ENCODE measurements at places on chromosomes 11 and 22.

- DNase-seq = no peak
These were observed 18.3 kb downstream of the AMOTL1 start for GRCh38 chr11:94786264-94787126.

GRCh38 chr11:78684377-78684776, 109.7 kb upstream of the NARS2 start:
- DNase-seq = no peak

DNA sequence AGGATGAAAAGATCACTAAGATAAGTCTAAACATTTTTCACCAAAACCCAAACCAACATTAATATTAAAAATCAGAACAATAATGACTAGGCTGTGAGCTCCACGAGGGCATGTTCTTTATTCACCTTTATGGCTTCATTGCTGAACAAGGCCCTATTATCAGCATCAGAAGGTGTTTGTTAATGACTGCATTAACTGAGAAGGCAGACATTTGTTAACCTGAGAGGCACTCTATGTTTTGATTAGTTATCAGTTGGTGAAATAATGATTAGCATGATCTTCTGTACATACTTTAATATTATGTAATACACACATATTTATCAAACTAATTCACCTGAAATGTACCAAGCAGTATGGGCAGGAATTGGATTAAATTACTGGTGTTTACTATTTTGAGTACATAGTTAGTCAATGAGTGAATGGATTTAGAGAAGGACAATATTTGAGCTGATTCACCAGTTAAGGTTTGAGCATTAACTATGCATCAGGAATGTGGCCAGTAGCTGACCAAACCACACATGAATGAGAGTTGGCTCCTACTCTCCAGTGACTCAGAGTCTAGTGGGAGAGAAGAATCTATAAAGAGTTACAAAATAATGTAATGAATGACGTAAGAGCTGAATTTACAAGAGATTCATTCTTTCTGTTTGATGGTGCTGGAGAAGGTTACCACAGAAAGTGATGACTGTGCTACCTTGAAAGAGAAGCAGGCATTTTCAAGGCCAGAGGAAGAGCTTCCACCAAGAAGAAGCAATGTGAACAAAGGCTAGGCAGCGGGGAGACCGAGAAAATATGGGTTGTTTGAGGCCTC, 6.7 kb downstream of the IL18 start:
- no peak for DNase-seq

DNA sequence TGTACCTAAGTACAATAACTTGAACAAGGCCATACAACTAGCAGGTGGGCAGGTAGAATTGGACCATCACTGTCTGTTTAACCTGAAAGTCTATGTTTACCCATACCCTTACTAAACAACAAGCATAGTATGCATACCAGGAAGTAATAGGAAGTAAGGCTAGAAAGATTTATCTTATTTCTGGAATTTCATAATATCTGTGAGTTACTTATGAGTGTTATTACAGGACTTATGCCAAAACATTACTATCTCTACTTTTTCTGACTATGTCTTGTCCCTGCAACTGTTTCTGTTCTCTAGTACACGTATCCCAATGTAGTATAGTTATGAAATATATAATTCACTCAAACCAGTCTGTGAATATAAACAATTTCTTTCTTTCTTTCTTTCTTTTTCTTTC, 1400.8 kb upstream of the TENM4 start:
- no peak for DNase-seq

GRCh38 chr11:26575946-26576345, 3.9 kb upstream of the MUC15 start:
- DNase-seq = no peak

GRCh38 chr11:3922056-3922455, 66.6 kb downstream of the STIM1 start:
- DNase-seq = no peak

GRCh38 chr11:134373591-134374052, 38.4 kb downstream of the B3GAT1 start:
- DNase-seq = no peak

GRCh38 chr11:83836065-83836464, 549.9 kb upstream of the CCDC90B start:
- no peak for DNase-seq

DNA sequence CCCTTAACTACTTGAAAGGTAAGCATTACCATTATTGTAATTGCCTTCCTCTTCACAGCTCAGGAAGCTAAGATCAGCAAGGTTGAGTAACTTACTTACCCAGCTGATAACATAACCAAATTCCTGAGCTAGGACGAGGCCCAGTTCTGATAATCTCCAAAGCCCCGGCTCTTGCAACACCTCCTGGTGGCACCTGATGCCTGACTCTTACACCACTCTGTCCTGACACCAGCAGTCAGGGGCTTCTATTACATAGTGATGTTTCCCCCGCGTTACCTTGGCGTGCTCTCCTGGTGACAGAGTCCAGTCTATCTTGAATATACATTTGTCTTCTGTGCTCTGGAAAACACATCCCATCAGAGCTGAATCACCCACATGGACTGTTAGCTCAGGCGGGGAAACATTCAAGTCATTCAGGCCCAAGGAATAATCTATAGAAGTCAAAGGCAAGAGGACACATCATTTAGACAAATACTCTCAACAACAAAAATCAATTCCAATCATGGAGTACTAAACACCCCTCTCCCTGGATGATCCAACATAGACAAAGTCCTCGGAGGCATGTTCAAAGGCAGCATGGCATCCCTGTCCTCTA, 12.6 kb downstream of the JAML start:
- DNase-seq = no peak

DNA sequence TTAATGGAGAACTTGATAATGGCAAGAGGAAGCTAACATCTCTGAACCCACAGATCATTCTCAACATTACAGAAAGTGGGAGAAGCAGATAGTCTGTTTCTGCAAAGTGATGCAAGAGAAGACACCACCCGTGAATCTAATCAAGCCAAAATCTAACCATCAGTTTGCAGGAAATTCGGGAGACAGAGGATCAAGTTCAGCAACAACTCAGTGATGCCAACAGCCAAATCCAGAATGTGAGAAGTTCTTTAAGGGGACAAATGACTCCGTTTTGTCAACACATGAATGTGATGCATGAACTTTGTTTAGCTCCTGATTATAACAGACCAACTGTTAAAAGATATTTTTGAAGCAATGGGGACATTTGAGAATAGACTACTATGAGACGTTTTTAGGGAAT, 95.2 kb upstream of the LDLRAD3 start:
- DNase-seq = no peak

- no peak for DNase-seq
These were observed 45.4 kb upstream of the NTM start for GRCh38 chr11:131324921-131325570.

DNA sequence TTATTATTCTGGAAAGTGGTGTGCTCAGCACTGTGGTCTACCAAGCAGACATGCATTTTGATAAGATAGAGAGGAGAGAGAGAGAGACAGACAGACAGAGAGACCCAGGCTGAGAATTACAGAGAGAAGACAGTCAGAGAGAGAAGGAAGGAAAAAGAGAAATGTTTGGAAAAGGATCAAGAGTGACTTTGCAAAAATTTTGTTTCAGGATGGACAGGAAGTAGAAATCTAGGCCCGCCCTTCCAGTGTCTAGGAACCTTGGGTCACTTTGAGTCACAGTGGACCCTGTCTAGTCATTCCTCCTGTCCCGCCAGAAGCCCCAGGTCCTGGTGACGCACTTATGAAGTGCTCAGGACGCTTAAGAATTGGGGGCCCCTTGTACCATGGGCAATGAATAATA, 166.7 kb downstream of the ST3GAL4 start:
- DNase-seq = no peak

DNA sequence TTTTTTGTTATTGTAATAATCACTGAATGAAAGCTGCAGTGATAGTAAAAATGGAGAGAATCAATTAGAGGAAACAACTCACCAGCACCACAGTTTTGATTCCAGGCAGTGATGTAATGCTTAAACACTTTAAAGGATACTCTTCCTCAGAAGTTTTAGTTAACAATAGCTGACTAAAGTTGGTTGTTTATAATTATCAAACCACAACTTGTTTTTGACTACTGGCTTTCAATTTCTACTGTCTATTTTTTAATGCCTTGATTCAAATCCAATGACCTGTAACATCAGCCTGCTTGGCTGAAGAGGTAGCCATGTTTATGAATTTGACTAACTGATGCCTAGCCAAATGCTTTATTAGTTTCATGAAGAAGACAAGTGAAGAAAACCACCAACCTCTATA, 18.2 kb upstream of the CASP12 start:
- DNase-seq = no peak

DNA sequence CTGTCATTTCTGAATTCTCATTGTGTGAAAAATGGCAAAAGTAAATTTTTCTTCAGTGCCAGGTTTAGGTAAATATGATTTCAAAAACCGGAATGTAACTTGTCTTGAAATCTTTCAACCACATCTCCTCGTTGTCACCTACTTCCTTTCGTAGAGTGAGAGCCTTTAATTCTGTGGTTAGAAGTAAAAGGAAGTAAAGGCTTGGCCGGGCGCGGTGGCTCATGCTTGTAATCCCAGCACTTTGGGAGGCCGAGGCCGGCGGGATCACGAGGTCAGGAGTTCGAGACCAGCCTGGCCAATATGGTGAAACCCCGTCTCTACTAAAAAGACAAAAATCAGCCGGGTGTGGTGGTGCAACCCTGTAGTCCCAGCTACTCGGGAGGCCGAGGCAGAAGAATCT, 29.8 kb downstream of the SGSM3 start:
- DNase-seq = no peak

DNA sequence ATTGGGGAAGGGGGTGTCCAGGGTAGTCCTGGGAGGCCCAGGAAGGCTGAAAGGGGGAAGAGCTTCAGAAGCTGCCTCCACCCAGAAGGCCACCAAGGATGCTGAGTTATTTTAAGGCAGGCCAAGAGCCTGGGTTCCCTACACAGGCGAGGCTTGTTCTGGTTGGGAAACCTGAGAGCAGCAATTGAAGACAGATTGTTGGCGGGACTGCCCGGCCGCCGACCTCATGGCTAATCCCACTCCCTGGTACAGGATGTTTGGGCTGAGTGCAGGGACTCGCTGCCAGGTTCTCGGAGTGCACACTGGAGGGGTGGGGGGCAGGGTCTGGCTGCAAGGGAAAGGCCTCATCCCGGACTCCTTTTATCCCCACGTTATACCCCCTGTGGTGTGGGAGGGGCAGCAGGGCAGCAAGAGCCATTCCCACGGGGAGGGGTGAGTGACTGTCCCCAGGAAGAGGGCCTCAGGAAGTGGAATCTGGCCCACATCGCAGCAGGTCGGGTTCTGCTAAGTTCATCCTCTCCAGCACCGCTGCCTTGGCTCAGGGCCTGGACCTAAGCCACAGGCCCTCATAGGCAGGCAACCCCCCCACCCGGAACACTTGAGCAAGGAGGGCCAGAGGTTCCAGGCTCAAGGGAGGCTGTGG, 43.6 kb upstream of the PRR5 start:
- no peak for DNase-seq

DNA sequence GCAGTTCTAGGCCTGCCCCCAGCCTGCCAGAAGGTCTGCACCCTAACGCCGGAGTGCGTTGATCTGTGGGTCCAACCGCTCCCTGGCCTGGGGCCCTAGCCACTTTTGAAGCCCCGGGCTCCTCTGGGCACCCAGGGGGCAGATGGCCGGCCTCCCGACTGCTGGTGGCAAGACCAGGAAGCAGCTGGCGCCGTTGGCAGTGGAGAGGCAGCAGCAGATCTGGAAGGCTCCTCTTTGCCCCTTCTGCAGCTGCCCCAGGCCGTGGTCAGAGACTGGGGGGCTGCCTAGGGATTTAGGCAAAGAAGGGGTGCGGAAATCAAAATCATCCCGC, 445 bp upstream of the VWCE start:
- no peak for DNase-seq

DNA sequence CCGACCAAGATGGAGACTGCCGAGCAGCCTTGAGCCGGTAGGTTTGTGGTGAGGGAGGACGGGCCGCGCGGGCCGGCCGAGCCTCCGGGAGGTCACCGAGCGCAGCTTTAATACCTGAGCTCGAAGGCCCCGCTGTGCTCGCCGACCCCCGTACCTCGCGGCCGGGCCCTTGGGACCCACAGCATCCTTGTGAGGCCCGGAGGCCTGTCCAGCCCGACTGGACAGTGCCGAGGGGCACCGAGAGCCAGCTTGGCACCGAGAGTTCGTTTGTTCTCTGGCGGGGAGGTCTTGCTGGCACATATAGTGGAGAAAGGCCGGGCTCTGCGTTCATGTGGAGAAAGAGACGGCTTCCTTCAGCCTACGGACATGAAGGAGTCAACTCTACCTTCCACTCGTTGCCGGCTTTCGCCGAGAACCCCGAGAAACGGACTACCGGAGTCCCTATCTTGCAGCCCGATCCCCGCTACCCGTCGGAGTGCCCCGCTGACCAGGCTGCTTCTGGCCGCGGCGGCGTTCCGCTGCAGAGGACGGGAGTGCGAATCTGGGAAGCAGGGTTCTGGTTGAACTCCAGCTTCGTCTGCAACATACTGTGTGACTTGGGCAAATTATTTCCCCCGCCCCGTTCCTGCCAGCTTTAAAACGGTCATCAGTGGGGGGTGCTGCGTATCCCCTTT, 349 bp downstream of the TSSC4 start:
- DNase-seq = no peak

- no peak for DNase-seq
These were observed 59.7 kb upstream of the RAG2 start for GRCh38 chr11:36657610-36658267.

GRCh38 chr22:17767233-17768065, 6.8 kb downstream of the BID start:
- no peak for DNase-seq

GRCh38 chr11:44708009-44708408, 18.8 kb upstream of the TSPAN18 start:
- no peak for DNase-seq

DNA sequence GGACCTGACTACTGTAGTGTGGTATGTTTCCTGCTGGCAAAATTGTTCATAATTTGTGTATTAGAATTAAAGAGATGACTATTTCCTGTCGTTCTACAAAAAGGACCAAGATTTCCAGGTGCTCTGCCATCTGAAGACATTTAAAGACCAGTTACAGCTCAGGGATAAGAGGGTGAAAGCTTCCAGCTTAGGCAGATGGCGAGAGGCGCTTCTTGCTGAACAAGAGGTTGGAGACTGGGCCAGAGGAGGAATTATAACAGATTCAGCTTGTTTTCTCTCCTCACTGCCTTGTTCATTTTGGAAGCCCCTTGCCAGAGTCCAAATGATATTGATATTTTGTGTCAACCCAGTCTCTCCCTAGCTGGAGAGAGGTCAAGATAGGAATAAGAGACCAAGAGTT, 23.1 kb upstream of the NNMT start:
- DNase-seq = no peak

DNA sequence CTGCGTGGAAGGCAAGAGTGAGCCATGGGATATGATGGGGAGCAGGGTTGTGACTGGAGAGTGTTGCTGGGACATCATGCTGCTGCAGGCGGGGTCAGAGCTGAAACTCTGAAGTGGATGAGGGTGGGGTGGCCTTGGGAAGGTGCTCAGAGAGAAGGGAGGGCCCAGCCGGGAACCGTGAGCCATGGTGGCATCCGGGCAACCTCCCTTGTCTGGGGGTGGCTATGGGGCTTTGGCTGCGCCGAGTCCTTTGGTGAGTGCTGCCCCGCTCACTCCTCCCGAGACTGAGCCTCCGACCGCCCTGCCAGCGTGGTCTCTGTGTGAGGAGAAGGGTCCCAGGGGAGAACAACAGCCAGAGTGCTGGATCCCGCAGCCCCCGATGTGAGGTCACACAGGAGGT, 632.0 kb downstream of the BRD1 start:
- no peak for DNase-seq

All from stimulated activated CD8-positive, alpha-beta memory T cell treated with anti-CD3 and anti-CD28 coated beads, Interleukin-4, amount 100 ng/mL, for 4 hours (primary cell).